CD4-positive, alpha-beta T cell treated with Interleukin-12 subunit alpha and Interleukin-12 subunit beta, for 1 hour (primary cell): ENCODE measurements at places on chromosomes 6 and 20.

- DNase-seq, result no peak
Observed at GRCh38 chr20:11780765-11781369, 136.8 kb upstream of the BTBD3 start.

DNA sequence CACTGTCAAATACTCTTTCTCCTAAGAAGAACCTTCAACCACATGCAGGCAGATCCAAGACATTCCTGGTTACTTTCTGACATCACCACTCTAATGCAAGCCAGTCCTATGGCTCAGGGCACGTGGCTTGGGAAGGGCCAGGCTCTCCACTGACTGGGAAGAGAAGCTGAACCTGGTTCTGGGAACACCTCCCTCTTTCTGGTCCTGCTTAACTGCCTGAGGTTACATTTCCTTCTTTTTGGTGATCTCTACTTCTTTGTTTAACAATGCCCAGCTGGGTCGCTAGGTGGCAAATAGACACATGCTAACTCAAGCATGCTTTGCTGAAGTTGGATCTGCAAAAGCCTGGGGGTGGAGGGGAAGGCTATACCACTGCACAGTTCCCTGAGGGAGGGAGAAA lies 249.8 kb downstream of the GMDS start:
- no peak for DNase-seq

DNA sequence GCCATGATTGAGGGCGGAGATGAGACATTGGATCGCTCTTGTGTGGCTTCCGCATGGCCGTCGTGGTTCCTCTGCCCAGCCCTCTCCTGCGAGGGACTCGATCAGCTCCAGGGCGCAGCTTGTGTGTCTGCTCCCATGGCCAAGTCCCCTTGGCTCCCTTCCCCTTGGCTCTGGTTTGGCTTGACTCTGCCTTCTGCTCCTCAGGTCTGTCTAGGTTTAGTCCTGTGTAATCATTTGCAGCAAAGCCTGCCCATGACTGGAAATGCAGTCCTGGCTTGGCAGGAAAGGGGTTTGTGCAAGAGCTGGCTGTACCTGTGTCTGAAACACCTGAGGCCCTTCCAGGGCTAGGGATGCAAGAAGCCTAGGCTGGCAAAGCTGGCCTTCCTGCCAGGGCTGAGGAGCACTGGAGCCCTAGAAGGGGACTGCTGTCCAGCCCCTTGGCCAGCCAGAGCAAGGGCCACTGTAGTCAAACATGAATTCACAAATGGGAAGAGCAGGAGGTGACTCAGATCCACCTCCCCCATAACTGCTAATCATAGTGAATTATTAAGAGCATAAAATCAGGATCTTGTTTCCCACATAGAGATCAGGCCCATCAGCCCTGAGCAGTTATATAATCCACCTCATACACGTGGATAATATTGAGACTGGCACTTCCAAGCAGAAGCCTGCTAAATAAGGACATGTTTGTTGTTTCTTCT lies 196.8 kb downstream of the FARS2 start:
- DNase-seq, result no peak

DNA sequence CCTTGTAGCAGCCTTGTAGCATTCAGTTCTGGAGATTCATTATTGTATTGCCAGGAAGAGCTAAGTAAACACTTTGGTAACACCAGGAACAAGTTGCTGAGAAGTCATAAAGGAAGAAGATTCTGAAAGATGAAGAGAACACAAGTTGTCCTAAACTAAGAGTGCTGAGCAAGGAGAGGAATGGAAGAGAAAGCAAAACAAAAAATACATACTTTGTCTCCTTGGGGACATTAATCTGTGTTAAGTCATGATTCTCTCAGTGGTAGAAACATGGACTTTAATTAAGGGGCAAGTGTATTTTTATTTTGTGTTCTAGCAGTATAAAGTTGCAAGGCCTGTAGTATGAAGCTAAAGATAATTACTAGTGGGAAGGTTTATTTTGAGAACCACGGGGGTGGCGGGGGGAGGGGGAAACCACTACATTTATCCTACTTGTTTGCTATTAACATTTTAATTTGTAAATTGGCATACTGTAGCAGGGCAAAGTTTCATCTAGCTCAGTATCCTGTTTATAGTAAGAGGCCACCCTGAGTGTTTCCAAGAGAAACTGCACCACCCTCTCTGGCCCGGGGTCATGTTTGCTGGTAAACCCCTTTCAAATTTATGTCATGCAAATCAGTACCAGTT lies 463.0 kb downstream of the CDKAL1 start:
- no peak for DNase-seq

DNA sequence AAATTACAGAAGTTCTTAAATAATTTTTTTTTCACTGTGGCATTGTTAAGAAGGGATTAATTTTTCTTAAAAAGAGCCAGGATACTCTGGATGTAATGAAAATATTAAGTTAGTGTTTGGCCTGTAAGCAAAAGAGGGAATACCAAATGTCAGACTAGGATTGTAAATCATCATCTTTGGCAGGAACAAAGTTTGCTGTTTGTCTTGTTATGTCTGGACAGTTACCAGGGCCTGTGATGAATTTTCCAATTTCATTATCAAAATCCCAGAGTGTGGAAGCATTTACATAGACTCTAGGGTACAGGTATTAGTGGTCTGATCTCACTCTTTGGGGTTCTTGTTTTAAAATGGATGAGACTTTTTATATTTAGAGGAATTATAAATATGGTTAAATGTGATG lies 26.1 kb downstream of the CEP57L1 start:
- no peak for DNase-seq

DNA sequence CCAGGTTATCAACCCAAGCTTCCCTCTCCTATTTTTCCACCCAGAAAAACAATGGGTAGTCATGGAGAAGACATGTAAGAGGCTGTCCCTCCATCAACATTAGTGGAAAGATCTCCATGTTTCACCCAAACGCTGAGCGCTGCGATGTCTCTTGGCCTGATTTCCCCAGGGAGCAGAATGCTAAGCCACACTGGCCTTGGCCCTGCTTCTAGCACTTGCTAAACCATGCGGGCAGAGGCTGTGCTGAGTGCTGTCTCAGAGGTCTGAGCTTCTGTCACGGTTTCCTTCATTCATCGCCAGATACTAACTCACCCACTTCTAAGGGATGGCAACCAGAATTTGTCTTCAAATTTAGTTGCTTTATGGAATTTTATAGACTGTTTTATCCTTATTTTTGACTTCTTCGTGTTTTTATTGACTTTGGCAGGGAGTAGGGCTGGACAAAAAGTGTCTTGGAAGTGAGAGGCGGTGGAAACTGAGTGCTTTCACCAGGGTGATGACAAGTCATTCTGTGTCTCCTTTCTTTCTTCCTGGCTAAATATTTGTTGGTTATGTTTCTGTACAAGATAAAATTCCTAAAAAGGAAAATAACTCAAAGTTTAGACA lies 181.4 kb upstream of the UST start:
- DNase-seq, result no peak

GRCh38 chr6:11538052-11538818 lies 686 bp downstream of the TMEM170B start:
- DNase-seq, result peak; percentile 21

- no peak for DNase-seq
Observed at GRCh38 chr20:4776079-4776630, 54.4 kb downstream of the PRND start.

DNA sequence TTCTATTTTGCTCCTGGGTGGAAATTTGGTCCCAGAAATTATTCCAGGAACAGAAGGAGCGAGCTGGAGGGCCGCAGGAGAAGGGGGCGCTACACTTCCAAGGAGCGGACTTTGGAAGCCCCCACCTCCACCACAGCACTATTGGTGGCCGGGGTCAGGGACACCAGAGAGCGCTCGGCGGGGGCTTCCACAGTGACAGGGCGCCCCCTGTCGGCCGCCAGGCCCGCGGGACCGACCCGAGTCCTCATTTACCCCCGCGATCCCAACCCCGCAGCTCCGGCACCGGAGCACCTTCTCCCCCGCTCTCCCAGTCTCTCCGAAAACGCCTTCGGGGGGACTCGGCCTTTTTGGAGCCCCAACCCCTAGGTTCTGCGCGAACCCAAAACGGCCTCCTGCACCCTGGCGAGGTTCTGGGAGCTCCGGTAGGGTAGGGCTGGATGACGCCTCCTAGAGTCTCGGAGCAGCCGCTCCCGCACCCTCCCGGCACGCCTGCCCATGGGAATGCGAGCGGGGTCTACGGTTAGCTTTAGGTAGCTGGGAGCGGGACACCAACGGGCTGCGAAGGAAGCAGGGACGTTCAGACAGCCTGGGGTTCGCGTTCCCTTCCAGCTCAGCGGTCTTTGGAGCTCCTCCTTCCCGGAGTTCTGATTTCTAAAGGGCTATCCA lies 2.4 kb upstream of the FOXA2 start:
- DNase-seq, result no peak

DNA sequence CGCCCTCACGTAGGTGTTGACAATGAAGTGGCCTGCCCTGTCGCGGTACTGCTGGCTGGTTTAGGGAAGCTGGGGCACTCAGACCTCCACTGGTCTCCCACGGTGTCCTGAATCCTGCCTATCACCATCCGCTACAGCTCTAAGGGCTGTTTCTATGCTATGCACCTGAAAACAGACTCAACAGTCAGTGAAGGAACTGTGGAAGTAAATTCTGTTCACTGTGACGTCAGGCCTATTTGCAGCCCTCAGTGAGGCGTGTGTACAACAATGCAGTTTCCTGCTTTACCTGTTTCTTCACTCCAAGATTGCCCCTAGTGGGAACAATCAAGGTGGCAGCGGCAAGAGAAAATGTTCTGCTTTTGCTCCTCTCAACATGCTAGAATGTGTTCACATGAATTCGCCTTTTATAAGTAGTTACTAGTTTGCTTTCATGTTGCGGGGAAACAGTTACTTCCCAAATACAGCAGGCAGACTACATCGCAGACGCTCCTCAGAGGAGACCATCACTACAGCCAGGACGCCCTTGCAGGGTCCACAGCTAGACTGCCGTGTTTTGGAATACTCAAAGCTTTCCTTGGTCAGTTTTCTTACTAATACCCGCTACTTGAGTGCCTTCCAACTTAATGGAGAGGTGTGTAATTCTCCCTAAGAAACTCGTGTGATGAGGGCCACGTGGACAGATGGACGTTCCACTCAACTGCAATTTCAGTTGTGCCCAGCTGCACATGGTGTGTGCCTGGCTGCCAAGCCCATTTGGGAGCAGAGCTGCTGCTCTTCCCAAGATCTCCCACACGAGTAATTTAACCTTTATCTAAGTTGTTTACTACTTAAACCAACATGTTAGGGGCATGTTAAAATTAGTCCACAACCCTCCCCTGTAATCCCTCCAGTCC lies 25.4 kb downstream of the DIDO1 start:
- peak; percentile 30 for DNase-seq

- DNase-seq, result no peak
Observed at GRCh38 chr20:32142991-32143390, 33.5 kb downstream of the TM9SF4 start.

DNA sequence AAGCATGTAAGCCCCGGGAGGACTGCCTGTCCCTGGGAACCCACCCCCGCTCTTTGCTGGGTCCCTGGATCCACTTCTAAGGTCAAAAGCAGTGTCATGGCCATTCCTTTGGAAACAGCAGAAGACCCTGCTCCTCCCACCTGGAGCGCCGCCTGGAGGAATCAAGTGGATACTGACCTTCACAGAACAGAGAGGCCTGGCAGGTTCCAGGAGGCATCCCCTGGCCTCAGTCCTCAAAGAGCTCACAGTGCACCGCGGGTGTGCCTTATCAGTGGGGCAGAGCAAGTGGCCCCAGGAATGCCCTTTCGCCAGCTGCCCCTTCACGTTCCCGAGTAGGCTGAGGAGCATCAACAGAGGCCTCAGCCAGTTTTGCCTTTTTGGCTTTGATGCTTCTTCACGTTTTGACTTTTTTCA lies 11.1 kb upstream of the SLC4A11 start:
- DNase-seq, result no peak

DNA sequence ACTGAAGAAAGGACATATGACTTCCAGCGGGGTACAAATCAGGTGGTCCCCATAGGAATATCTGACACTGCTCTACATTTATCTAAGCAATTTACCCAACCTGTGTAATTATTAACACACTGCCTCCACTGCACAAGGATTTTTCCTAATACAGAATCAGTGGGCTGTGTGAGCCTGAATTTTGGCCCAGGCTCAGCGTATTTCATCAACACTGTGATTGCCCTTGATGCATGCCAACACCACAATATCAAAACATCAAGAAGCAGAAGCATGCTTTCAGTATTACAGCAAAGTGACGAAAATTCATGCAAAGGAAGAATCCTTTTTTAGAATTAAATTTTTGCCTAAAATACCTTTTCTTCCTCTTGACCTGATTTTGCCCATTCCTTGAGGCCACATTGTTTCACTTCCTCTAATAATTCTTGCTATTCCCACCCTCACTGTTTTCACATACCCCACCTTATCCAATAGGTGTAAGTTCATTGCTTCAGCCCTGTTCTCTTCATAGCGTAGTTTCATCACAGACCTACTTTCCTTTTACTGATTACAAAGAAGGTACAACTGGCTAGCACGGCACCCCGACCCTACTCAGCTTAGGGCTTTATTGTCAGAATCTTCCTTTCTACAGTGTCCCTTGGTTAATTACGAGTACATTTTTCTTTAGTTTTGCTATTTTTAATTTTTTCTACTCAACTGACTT lies 83.7 kb upstream of the PTCHD4 start:
- DNase-seq, result no peak

DNA sequence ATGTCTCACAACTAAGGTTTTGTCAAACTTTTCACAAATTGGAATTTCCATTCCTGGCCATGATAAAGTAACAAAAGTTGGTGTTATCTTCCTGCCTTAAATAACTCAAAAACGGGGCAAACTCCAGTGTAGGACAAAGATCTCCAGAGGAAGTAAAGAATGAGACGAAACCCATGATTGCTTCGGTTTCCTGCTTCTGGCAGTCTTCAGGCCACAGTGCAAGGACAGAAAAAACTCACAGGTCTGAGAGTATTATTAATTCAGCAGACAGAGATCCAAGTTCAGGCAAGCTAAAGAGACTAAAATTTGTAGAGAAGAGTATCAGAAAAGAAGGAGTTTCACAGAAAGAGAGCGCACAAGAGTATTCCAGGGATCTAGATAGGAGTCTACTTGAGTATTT lies 64.8 kb upstream of the RCAN2 start:
- DNase-seq, result no peak

- no peak for DNase-seq
Observed at GRCh38 chr6:49384904-49385303, 78.1 kb downstream of the MMUT start.

- no peak for DNase-seq
Observed at GRCh38 chr6:80464901-80465300, 358.4 kb downstream of the BCKDHB start.

- DNase-seq, result no peak
Observed at GRCh38 chr20:17874271-17875105, 94.1 kb downstream of the SNX5 start.

- DNase-seq, result no peak
Observed at GRCh38 chr6:94862112-94862511, 715.2 kb upstream of the MANEA start.

DNA sequence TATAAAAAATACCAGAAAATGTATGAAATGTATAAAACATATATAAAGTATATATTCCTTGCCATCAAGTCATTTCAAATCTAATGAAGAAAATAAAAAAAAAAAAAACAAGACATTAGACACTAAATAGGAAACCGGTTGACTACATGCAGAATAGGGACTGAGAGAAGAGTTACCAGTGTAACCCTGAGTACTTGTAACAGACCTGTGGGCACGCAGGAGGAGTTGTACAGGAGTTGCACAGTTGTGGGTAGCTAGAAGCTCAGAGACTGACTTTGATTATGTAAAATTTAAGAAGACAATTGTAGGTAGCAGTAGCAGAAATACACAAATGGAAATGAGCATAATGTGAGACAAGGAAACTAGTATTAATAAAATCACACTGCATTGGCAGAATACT lies 112.4 kb upstream of the DST start:
- DNase-seq, result no peak

- no peak for DNase-seq
Observed at GRCh38 chr20:45206725-45207124, at the start of gene SEMG1. Gene SEMG1, plus strand, starts transcription at chr20:45207033. Its CDS starts 21 bp downstream, at chr20:45207054.

- no peak for DNase-seq
Observed at GRCh38 chr20:64168381-64169090, 4.3 kb downstream of the MYT1 start.
